ENCODE measurements at places on chromosomes 4 and X.

GRCh38 chrX:6299724-6300123 is 71.1 kb upstream of the NLGN4X start:
- DNase-seq = no peak

GRCh38 chr4:76703676-76704075 is 194.3 kb downstream of the SOWAHB start:
- DNase-seq = no peak

DNA sequence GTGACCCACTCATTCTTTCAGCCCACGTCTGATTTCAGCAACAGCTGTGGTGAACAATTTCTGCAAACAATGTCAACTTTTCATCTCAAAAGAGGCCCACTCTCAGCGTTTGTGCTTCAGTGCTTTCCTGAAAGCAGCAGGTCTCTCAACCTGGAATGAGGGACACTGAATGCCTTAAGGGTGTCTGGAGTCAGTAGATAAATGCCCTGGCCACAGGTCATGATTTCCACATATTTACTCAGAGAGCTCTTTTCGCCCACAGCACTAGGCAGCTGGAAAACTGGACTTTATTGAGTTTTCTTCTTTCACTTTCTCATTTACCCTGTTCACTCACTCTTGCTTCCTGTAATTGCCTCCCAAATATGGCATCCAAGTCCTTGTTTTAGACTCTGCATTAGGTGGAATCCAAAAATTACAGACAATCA is 52.8 kb downstream of the NPFFR2 start:
- no peak for DNase-seq

DNA sequence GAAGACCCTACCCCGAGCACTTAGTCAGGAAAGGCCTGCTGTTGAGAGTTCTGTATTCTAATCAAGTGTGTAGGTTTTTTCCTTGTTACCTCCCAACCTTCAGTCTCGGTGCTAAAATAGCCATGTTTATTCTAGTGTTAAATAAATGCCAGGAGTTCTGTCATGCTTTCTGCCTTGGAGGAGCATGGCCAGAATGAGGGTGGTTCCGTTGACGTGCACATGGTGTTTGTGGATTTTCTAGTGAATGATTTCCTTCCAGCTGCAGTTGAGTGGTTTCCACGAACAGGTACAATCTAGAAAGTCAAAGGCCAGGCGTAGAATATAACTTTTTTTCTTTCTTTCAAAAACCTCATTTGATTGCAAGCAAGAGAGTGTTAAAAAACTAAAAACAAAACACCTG is 21.0 kb downstream of the TRMT44 start:
- no peak for DNase-seq

DNA sequence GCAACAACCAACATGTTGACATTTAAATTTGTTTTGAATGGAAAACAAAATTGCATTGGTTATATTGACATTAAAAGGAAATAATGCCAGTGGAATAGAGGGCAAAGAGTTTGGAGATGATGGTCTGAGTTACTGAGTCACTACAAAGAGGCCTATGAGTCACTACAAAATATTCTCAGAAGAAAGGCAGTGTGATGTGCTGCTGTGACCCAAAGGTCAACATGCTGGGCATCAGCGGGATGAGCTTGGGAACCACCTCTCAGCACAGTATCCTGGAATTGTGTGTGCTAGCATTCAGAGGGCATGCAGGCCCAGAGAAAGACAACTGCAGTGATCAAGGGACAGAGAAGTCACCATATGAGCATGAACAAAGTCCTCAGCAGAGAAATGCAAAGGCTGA is 2.8 kb downstream of the CMC4 start:
- no peak for DNase-seq

- no peak for DNase-seq
These were observed 60.2 kb downstream of the MID1IP1 start for GRCh38 chrX:38861489-38861888.

GRCh38 chrX:1452516-1453394 is at the start of gene ASMTL:
TSS of gene ASMTL (minus strand) at chrX:1452909. CDS start at chrX:1452840, 69 bp downstream.
- DNase-seq = peak; percentile 100

GRCh38 chr4:7818399-7818911 is 121.2 kb downstream of the AFAP1 start:
- DNase-seq = no peak

DNA sequence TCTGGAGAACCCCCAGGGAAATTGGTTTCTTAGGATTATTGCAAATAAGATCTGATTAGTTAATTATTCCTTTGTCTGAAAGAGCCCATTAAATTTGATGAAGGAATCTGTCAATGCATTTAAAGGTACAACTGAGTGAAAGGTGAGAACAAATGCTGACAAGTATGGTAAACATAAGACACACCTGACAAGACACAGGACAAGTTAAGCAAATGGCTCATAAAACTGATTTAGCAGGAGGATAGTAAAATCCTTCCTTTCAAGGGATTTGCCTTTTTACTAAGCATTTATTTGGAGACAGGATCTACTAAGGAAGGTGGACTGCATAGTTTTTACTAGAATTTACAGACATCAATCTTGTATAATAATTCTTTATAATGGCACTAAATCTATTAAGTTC is 553.9 kb downstream of the SPRY1 start:
- DNase-seq = no peak

DNA sequence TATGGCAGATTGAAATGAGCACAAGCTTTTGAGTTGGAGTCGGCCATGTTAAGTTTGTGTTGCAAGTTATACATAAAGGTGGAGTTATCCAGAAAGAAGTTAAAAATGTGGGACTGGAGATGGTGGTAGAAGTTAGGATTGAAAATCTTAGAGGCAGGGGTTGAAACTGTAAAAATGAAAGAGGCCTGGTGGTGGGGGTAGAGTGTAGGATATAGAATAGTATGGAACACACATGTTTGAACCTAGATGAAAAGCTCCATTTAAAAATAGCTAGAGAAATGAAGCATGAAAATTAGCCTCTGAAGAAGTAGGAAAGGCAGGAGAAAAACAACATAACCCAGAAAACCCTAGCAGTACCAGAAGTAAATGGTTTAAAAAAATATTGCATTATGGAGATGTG is 131.8 kb upstream of the ENPEP start:
- no peak for DNase-seq

GRCh38 chr4:165602621-165603020 is 223.8 kb downstream of the CPE start:
- no peak for DNase-seq
